ENCODE measurements at places on chromosomes 6 and 20.
A peak's percentile ranks its signal among the peaks of the same experiment; 100 is the strongest.

DNA sequence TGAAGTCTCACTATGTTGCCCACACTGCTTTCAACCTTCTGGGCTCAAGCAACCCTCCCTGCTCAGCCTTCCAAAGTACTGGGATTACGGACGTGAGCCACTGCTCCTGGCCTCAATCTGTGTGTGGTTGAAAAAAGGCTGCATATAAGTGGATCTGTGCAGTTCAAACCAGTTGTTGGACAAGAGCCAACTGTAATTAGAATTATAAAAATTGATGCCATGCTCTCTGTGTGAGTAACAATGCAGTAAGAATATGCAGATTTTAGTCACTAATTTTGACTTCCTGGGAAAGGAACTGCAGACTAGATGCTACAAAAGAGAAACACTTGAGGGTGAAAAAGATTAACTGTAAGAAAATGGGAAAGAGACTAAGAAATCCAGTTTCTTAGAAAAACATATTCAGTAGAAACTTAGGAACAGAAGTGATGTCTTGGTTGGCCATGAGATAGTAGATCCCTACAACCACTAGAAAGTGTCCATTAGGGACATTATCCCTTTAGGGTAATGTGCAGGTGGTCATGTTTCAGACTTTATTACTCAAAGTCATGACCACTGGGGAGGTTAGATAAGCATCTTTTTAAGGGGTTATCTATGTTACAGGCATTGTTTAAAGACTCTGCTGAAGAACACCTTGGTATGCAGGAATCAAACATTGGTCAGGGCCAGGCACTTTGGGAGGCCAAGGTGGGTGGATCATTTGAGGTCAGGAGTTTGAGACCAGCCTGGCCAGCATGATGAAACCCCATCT, 26.3 kb downstream of the ITCH start:
- no peak for DNase-seq

GRCh38 chr6:28137505-28137981, 4.1 kb upstream of the ZKSCAN8 start:
- DNase-seq: no peak

- no peak for DNase-seq
Measured at GRCh38 chr6:15420959-15421438, 175.1 kb downstream of the JARID2 start.

DNA sequence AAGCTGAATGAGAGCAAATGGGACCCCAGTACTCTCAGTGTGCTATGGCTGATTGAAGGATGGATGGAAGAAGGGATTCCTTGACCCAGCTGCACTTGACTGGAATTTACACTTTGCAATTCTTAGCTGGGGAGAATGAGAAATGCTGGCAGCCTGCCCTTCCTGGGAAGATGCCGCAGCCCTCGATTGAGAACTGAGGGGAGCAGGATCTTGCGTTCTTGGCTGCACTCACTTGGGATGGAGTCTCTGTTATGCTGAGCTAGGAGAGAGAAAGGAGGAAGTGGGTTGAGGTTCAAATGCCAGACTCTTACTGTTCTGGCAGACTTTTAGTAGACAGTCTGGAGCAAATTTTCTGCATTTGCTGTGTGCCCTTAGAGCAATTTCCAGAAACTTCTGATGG, 221.2 kb downstream of the FNDC1 start:
- no peak for DNase-seq

- no peak for DNase-seq
Measured at GRCh38 chr6:157135691-157136090, 187.6 kb downstream of the TMEM242 start.

DNA sequence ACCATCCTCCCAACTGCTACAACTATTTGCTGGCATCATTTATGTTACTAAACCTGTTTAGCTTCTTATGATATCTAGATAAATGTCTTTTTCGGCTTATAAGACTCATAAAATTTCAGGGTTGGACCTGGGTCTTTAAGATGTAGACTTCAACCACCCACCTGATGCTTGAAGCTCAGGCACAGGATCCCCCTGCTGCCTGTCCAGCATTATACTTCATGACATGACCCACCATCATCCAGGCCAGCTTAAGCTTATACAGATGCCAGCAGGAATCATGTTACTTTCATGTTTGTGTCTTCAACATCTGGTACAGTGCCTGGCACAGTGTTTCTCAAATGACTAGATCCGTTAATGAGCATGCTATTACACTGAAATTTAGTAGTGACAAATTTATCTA, 47.4 kb downstream of the SLC17A5 start:
- DNase-seq: no peak

DNA sequence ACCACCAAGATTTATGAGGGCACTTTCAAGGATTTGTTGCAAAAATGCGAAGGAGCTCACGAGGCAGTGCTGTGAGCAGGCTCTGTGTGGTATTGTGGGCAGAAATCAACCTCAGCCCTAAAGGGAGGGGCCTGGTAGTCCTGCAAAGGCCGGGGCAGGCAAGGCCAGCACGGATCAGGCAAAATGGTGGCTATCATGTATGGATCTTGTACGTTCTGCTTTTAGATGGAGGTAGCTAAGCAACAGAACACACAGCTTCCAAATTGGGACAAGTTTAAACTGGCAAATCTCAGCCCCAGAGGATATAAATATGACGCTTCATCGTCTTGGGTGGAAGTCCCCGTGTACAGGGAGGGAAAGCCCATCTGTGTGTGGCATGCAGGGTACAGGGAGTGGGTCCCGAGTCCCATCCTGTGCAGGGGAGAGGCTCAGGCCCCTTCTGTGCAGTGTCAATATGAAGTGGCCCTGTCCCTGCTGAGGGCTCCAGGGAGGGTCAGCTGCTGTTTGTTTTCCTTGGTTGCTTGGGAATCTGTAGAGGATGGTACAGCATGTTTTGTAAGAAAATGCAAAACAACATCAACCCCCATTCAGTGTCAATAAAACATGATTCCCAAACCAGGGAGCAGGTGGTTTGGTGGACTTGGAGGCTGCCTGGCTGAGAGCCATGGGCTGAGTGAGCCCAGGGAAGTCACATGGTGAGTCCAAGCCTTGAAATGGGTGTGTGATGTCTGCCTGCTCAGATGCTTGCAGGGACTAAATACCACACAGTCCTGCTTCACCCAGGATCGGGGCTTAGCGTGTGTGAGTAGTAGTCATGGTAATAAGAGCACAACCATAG, 113.0 kb downstream of the SYCP2 start:
- no peak for DNase-seq

DNA sequence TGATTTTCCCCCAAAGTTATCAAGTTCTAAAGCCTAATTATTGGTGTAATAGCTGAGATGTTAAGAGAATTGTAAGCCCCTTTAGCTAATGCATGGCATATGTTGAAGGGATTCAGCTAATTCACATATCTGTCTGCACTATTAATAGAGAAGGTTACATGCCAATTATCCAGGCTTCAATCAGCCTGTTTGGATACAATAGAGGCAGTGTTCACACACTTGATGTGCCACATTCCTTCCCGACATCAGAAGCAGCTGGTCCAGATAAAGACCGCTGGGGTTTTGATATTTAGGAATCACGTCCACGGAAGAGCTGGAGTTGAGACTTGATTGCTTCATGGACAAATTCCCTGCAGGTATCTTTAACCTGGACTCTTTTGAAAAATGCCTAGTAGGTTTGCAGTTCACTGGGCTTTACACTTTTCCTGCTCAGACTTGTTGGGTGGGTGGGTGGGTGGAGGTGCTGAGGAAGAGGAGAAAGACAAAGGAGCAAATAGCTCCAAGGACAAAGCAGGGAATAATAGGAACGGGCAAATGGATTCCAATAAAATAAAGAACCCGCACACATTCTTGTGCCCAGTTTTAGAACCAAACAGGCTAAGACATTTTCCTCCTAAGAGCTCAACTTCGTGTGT, 142.6 kb upstream of the ZNF217 start:
- DNase-seq: no peak

- DNase-seq: no peak
Measured at GRCh38 chr20:17684077-17684888, 2.2 kb upstream of the RRBP1 start.

- no peak for DNase-seq
Measured at GRCh38 chr20:53940907-53941545, 129.4 kb downstream of the BCAS1 start.

DNA sequence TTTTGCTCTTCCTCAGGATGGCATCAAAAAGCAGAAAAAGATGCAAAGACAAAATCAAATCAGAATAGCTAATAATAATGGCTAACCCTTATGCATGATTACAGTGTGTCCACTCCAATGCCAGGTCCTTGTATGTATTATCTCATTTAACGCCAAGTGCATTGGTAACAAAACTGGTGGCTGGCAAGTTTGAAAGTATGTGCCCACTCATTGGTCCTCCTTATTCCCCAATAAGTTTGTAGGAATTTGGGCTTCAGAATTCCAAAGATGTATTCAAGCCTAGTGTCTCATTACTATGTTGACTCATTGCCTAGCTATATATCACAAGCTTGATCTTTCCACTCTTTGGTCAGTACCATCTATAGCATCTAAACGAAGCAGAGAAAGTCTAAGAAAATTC, 196.6 kb downstream of the GJA10 start:
- no peak for DNase-seq

- DNase-seq: no peak
Measured at GRCh38 chr6:8551386-8551785, 116.0 kb upstream of the SLC35B3 start.

DNA sequence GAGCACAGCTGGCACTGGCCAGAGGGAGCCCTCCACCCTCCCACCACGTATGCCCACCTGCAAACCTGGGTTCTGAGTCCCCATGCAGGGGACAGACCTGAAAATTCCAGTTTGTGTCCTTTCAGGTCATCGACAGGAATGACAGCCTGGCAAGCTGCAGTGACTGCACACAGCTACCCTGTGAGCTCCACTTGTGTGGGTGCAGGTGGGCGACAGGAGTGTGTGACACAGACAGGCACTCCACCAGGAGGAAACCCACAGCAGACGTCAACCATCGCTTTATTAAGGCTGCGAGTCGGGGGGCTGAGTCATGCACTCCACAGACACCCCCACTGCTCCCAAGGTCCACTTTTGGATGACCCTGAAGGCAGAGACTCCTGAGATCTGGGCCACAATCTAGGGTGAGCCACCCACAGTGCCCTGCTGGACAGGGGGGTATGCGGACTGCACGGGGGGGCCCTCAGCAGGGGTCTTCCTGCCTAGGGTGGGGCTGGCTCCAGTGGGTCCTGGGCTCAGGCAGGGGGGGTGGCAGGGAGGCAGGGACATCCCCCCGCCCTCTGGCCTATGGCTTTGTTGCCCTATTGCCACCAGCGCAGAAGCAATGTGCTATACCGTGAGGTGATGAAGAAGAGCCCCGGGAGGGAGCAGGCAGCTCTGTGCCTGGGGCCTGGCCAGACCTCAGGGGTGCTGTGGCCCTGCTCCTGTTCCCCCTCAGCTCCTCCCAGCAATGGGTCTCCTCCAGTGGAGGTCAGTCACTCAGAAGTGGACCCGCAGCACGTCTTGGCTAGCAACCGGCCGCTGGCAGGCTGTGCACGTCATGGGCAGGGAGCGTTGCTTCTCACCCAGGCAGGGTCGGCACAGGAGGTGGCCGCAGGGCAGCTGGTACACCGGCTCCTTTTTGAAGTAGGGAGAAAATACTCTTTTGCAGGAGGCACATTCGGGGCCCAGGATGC, 25.1 kb upstream of the AVP start:
- no peak for DNase-seq

DNA sequence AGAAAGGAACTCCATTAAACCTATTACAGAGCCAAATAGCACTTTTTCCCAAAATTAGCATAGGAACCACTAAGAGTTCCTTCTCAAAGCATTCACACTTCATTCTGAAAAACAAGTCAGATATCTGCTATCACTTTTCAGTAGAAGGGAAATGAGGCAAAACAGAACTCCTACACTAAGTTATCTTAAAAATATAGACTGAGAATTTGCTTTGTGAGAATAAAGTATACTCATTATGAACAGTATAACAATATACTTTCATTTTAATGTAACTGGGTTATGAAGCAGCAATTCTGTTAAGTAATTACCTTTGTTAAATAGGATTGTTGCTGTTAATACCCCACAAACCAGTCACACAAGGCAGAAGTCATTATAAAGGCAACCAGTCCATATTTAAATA, 8.7 kb downstream of the MTRF1L start:
- DNase-seq: no peak

- DNase-seq: no peak
Measured at GRCh38 chr20:58246346-58246745, 17.9 kb upstream of the ANKRD60 start.

GRCh38 chr6:128144320-128144719, 243.5 kb upstream of the THEMIS start:
- no peak for DNase-seq

DNA sequence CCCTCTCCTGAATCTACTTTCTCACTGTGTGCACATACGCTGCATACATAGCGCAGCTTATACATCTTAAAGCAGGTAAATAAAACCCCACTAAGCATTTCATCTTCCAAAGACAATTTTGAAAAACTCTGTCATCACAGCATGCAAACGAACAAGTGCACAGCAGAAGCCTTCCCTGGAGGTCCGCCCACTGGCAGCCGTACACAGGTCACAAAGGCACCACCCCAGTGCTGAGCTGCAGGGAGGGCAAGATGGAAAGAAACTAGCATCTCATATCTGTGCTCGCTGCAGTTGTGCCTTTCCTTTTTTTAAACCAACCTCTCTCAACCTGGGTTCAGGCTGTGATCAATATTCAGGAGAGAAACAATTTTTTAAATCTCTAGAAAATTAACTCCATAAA, 73.3 kb downstream of the HUS1B start:
- no peak for DNase-seq

- no peak for DNase-seq
Measured at GRCh38 chr6:127102299-127102698, 16.2 kb upstream of the RSPO3 start.

DNA sequence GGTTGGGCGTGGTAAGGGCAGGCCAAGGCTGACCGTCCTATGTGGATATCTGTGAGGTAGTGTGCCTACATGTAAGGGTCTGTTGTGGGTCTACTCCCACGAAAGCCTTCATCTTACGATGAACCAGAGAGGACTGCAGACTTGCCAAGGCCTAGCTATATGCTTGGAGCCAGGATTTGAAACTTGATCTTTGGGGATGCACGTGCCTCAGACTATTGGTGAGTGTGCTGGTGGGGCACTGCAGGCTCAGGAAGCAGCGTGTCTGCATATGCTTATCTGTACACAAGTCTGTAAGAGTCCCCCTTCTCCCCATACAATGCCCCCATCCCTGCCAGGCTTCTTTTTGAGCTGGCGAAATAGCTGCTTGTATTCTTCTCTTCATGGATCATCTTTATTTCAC, 17.9 kb downstream of the PLCG1 start:
- no peak for DNase-seq

GRCh38 chr6:135449246-135449645, 48.3 kb downstream of the AHI1 start:
- no peak for DNase-seq

DNA sequence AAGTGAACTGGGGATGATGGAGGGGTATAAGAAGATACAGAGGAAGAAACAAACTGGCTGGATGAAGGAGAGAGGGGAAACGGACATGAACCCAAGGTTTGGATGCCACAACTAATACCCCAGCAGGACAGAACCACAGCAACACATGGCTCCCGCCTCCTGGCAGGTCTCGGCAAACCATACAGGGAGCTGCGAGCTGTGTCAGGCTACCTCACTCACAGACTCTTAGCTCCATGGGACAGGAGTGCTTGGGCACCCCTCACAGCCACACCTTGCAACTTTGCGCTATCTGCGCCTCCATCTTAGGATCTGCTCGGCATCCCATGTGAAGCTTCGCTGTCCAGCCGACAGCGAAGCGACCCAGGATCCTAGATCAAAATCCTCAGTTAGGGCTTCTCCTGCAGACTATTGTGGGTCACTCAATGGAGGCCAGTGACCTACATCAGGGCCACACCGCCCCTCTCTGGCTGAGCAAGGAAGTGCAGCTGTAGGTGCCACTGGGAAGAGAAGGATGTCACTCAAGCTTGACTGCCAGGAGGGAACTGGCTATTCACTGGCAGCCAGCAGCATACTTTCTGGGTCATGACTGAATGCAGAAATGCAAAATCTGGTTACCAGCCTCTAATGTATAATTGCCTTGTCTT, 174.4 kb upstream of the RIN2 start:
- DNase-seq: peak; percentile 40
